ENCODE measurements at places on chromosomes 5 and 9. TPM values are rescaled to one million over a fixed set of nuclear protein-coding genes. Genes with fewer than 3 reads are reported as not detected.

MCCC2 gene
- total RNA-seq: 54.8 TPM

UGT3A1 gene
- total RNA-seq: not detected

MYO10 gene
- 3.8 TPM for total RNA-seq

REEP2 gene
- 15.6 TPM for total RNA-seq

Data from left cardiac atrium (tissue), 4 donors.